Left ventricle myocardium superior (tissue), 1 donor: ENCODE measurements at places on chromosomes 4 and X. TPM values are rescaled to one million over a fixed set of nuclear protein-coding genes. Genes with fewer than 3 reads are reported as not detected.
A peak's percentile ranks its signal among the peaks of the same experiment; 100 is the strongest.

DNA sequence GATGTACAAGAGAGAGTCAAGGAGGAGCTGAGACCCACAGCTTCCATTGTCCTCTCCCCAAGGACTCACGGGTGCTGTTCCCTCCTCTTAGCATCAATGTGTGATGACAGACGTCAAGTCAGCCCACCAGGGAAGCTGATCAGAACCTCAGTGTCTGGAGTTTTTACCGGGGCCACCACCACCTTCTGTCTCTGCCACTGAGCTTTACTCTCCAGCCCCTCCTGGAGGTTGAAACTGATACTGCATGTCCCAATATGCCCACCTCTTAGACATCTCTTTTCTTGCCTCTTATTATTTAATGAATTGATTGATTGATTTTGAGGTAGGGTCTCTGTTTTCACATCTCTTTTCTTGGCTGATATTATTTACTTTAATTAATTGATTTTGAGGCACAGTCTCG lies 10.3 kb upstream of the AKAP17A start:
- DNase-seq = no peak

GRCh38 chrX:71168134-71168533 lies 23.5 kb downstream of the NLGN3 start:
- DNase-seq = no peak

RHOH gene
- total RNA-seq = 0.67 TPM

DNA sequence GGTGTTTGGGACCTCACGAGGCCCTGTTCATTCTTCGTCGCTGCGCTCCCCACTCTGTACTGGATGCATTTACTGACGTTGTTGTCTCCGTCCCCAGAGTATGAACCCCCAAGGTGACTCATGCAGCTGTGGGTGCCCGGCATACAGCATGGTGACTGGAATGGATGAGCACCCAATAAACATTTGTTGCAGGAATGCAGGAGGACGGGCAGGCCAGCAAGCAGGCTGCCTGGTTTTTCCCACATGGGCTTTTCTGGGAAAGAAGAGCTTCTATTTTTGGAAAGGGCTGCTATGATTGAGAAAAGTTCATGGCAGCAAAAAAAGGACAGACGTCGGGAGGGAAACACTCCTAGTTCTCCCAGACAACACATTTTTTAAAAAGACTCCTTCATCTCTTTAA lies 893 bp upstream of the SOD3 start:
- DNase-seq = peak; percentile 51

DNA sequence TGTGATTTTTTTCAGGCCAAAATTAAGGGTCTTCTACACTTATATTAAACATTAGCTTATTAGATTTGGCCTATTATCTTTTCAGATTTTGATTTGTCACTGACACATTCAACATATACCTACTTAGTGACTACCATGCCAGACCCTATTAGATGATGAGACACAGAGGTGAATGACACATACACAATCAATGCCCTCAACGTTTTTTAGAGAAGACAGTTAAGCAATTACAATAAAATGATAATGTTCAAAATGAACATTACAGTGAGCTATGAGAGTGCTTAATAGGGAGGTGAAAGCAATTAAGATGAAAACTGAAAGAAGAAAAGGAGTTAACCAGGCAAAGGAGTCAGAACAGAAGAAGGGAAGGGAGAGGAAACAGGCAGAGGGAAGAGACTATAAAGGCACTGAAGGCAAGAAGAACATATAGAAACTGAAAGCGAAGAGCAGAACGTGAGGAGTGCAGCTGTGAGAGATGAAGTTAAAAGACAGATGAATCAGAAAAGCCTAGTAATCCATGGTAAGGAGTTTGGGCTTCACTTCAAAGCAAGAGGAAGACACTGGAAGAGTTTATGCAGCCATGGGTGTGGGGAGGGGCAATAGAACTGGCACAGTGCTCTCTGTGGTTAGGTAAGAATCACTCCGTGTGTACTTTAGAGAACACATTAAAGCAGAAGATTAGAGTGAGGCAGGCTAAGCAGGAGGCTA lies 119.0 kb downstream of the REELD1 start:
- DNase-seq = no peak
